RPMI8226 (cell line): ENCODE measurements at places on chromosomes 3 and 15.

DNA sequence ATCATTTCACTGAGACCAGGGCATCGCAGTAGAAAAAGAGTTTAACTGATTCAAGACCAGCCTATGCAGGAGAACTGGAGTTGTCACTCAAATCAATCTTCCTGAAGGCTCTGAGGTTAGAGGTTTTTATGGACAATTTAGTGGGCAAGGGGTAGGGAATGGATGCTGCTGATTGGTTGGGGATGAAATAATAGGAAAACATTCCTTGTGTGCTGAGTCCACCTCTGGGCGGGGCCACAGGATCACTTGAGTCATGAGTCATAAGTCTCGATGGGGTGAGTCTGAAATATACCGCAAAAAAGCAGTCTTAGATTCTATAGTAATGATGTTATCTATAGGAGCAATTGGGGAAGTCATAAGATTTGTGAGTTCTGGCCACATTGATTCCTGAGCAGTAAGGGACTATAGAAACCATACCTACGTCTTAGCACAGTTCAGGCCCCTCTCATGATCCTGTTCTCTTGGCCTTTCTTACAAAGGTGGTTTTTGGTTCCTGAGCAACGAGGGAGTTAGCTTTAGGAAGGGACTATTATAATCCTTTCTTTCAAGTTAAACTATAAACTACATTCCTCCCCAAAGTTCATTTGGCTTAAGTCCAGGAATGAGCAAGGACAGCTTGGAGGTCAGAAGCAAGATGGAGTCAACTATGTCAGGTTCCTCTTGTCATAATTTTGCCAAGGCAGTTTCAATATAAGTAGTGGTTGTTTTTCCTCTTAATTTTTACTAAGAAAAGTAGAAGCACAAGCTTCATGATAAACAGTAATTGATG is 2.7 kb upstream of the OPA1 start:
- no peak for DNase-seq

GRCh38 chr3:101779822-101780381 is 891 bp downstream of the NXPE3 start:
- DNase-seq = no peak

- no peak for DNase-seq
Measured at GRCh38 chr3:7562892-7563291, 702.0 kb downstream of the GRM7 start.

DNA sequence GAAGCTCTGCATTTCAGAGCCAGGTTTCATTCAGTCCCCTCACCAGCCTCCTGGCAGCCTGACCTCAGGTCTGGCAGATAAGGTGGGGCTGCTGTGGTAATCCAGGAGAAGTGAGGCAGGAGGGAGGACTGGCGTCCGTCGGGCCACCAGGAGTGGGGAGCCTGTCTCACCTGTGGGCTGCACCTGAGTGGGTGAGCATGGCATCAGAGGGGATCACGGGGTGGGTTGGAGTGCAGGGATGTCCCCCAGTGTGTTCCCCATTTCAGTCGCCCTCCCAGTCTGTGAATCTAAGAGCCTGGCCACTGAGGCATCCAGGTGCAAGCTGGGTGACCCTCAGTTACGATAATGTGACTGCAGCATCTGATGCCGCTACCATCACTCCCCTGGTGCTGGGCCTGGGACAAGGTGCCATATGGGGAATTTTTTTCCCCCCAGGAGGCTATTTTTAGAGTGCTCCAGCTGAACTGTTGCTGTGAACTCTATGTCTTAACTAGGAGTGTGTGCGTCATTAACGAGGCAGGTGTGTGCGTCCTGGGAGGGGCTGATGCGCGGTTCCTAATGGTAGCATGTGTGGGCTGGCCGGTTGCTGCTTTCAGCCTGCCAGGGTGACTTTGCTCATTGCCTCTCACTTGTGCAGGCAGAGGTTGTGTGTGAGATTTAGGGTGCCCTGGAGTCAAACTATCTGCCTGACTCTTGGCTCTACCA is 165.2 kb downstream of the SLCO3A1 start:
- peak; percentile 75 for DNase-seq

GRCh38 chr15:39919411-39919747 is 687 bp downstream of the GPR176 start:
- DNase-seq = no peak

- no peak for DNase-seq
Measured at GRCh38 chr15:63277893-63278456, 570 bp downstream of the APH1B start.

- DNase-seq = no peak
Measured at GRCh38 chr3:119690043-119690656, 12.7 kb upstream of the CFAP91 start.

- DNase-seq = no peak
Measured at GRCh38 chr3:71097557-71097956, 486.0 kb downstream of the FOXP1 start.

GRCh38 chr15:96792216-96792615 is 461.7 kb downstream of the NR2F2 start:
- no peak for DNase-seq

DNA sequence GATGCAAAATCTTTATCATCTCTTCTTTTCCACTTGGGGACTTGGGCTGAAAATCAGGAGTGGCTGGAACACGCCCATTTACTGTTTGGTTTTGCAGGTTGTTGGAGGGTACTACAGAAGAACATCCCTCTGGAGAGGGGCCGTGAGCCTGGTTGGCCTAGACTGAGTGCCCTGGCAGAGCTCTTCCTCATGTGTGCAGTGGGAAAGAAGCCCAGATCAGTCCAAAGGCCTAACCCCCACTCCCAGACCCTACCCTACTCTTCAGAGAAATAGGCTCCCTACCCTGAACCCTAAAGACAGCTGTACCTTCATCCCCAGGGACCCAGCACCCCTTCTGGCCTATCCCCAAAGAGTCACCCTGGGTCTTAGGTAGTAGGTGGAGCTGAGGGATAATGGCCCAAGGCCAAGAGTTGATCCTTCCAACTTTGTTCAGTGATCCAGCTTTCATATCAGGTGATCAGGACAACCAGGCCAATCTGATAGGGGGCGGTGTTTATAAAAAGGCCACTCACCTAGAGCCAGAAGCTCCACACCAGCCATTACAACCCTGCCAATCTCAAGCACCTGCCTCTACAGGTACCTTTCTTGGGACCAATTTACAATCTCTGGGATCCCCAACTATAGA is at the start of gene CYP1A2:
TSS of gene CYP1A2 (plus strand) at position 524 of the 625 bp plus-strand sequence. CDS start 894 bp downstream, outside the sequence.
- no peak for DNase-seq

DNA sequence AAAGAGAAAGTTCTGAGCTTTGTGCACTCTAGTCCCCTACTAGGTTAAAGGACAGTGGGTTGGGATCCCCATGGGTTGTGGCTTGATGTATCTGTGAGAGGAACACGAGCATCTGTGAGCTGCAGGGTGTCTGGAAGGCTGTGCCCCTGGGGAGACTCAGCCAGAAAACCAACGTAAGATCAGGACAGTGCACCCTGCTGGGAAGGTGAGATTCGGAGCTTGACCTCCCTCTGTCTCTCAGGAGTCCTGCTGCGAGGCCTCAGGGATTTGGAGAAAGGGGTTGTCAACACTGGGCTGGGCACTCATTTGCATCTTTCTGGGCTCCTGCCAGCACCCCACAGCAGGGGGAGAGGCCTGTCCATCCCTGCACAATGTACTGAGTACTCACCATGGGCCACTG is 15.2 kb downstream of the ANKRD63 start:
- no peak for DNase-seq

DNA sequence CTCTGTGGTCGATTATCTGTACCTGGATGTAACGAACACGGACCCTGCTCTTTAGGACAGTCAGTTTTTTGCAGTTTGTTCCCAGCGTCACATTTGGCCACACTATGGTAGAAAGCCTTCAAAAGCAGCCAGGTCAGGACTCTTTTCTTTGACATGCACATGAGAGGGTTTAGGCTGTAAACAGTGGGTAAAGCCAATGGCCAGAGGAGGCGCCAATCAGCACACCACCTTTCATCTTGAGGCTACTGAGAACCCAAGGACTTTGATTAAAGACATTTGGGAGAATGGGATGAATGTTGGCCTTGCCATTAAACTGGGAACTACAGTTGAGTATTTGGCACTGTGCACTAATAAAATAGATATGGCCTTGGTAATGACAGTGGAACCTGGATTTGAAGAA is 225.9 kb downstream of the OXSM start:
- DNase-seq = no peak

- peak; percentile 45 for DNase-seq
Measured at GRCh38 chr15:90037961-90038631, 37.0 kb downstream of the ZNF710 start.

DNA sequence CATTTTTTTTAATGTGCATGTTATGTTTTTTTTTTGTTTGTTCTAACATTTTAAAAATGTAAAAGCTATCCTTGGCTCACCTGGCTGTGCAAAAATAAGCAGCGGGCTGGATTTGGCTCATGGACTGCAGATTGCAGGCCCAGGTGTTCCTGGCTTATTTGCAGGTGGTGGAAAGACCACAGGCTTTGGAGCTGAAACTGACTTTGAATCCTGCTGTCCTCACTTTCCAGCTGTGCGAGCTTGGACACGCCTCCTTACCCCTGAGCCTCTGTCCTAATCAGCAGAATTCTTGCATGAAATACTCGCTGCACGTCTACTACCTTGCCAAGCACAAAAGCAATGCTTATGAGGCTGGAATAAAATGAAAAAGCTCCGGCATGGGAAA is 188.7 kb upstream of the TPM1 start:
- DNase-seq = peak; percentile 96
